ENCODE measurements at places on chromosomes 1 and 21. TPM values are rescaled to one million over a fixed set of nuclear protein-coding genes. Genes with fewer than 3 reads are reported as not detected.

DNA sequence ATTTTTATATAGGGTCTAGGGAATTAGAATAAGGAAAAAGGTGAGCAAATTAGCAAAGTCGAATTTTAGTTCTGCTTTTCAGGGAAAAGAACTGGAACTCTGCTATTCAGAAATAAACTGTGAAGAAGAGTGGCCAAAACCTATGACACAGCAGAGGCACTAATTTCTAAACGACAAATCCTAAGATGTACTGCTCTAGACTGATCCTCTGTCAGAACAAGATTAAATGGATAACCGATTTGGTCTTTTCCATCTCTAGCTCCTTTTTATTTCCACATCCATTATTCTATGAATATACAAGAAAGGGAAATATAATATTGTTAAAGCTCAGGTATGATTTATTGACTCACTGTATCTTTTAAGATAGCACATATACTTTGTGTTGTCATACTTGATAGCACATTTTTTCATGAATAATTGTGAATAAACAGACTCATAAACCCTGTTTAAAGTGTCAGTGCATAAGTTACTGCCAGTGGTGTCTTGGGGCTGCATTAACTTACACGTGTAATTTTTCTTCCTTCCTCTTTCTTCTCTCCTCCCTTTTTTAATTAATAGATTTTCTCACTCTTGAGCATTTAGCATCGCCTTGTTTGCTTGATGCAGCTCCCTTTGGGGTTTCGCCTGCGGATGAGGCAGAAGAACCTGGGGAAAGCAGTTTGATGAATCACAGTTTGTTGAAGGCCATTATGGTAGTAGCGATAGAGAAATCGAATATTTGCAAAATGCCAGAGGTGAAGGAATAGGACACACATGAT, 496.6 kb downstream of the ADGRL2 start:
- no peak for DNase-seq

DNA sequence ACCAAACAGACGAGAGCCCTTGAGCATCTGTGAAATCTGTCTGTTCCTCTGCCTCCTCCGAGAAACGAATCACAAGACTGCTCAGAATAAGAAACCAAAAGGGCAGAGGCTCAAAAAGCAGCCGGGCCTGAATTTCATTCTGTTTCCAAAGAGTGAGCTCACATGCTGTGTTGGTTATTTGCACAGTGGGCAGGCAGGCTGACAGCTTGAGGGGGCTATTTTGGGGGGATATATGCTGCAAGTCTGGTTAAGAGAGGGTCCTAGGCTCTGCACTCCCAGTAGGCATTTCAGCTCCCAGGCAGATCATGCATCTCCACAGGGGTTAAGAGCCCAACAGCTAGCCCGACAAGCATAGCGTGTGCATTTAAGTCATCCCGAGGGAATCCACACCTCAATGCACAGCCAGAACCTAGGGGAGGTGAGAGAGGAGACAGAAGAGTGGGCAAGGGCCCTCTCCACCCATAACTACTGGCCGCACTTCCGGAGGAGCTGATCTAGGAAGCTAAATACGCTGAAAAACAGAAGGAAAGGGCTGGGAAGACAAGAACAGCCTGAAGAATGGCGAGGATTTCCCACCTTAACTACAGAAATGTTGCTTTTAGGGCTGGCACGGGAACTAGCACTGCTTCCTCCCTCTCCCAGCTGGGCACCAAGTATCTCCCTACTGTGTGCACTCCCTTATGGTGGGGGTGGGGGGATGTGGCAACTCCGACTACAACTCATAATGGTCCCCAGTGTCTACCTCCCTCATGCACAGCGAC, 3.7 kb downstream of the PGBD5 start:
- DNase-seq, result no peak

The LCE1F gene
- not detected for total RNA-seq

DNA sequence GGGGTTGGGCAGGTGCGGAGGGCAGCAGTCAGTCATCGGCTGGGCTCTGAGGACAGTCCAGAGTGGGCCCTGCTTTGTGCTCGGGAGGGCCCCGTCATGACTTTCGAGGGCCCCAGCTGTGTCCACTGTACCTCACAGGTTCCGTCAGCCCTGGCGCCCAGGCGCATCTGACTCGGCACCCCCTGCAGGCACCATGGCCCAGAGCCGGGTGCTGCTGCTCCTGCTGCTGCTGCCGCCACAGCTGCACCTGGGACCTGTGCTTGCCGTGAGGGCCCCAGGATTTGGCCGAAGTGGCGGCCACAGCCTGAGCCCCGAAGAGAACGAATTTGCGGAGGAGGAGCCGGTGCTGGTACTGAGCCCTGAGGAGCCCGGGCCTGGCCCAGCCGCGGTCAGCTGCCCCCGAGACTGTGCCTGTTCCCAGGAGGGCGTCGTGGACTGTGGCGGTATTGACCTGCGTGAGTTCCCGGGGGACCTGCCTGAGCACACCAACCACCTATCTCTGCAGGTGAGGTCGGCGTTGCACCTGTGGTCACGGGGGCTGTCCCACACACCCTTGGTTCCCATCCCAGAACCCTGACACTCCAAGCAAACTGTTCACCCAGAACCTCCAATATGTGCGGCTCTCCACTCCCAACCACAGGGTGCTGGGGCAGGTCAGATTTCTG, 7.8 kb downstream of the PODN start:
- DNase-seq, result no peak

GRCh38 chr1:198601936-198602889, 36.6 kb upstream of the PTPRC start:
- DNase-seq, result no peak

The CDK18 gene
- 32.6 TPM for total RNA-seq

All from transverse colon (tissue), 4 donors.